ENCODE measurements at places on chromosomes 2 and 18.

DNA sequence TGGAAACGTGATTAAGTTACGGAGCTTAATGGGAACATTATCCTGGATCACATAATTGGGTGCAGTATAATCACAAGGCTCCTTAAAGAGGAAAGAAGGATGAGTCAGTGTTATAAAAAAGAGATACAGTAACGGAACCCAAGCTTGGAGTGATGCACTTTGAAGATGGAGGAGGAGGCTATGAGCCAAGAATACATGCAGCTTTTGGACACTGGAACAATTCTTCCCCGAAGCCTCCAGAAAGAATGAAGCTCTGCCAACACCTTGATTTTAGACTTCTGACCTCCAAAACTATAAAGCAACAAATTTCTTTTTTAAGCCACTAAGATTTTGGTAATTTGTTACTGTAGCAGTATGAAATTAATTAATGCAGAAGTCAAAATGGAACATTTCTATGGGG, 85.1 kb downstream of the CDH7 start:
- no peak for DNase-seq

DNA sequence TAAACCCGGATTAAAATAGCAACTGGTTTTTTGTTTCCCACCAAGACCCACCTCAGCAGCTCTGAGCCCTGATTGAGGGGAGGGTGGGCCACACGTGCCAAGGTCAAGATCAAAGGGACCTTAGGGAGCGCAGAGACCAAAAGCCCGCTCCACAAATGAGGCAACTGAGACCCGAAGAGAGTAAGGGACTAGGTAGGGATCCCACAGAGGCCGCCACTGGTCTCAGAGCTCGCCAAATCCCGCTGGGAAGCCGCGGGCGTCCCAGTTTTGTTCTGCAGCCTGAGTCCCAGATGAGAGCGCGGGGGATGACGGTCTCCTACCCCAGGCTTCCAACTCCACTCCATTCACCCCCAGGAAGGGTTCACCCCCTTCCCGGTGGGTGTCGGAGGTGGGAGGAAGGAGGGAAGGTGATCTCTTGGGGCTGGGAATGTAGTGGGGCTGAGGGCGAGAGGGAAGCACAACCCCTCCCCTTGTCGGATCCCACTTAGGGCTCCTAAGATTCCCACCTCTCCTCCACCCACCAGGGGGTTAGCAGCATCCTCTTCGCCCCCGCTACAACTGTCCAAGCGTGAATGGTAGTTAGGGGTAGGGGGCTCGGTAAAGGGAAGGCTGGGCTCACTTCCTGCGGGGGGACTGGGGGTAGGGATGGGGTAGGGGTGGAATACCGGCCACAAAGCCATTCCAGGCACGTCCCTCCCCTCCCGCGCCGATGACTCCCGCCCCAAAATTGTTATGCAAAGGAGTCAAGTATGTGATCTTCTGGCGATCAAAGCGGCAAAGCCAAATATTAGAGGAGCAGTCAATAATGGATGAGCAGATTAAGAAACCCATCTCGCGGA, 7.3 kb upstream of the EN1 start:
- DNase-seq: no peak

- no peak for DNase-seq
Measured at GRCh38 chr2:218270721-218271486, 585 bp downstream of the PNKD start.

DNA sequence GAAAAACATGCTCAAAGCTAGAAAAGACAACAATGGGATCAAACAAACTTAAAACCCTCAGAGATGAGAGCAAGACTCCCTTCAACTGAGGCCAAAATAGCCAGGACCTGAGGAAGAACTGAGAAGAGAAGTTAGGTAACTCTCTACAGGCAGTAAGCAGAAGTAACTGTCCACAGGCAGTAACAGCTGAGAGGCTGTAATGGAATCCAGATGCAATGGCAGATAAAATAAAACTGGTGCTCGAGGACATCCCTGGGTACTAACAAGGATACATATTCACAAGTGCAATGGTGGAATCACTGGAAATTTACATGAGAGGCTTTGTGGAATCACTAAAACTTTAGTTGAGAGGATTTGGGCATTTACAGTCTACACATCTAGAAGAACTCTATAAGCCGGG, 30.4 kb upstream of the C2orf66 start:
- no peak for DNase-seq

- no peak for DNase-seq
Measured at GRCh38 chr18:23943104-23943503, 71.5 kb upstream of the TTC39C start.

Data from GM03348 (cell line).